Activated CD8-positive, alpha-beta T cell treated with anti-CD3 and anti-CD28 coated beads for 36 hours (primary cell): ENCODE measurements at places on chromosomes 16 and 17.

GRCh38 chr17:18332909-18333489, 17.9 kb downstream of the SMCR8 start:
- DNase-seq, result no peak

GRCh38 chr16:28326881-28327610, 34.7 kb downstream of the SBK1 start:
- DNase-seq, result peak; percentile 84

GRCh38 chr17:45135978-45136791, 698 bp downstream of the ACBD4 start:
- peak; percentile 13 for DNase-seq

GRCh38 chr17:6041246-6041645, 28.9 kb upstream of the WSCD1 start:
- no peak for DNase-seq

- DNase-seq, result no peak
These were observed 218.6 kb upstream of the CDH8 start for GRCh38 chr16:62254847-62255246.

DNA sequence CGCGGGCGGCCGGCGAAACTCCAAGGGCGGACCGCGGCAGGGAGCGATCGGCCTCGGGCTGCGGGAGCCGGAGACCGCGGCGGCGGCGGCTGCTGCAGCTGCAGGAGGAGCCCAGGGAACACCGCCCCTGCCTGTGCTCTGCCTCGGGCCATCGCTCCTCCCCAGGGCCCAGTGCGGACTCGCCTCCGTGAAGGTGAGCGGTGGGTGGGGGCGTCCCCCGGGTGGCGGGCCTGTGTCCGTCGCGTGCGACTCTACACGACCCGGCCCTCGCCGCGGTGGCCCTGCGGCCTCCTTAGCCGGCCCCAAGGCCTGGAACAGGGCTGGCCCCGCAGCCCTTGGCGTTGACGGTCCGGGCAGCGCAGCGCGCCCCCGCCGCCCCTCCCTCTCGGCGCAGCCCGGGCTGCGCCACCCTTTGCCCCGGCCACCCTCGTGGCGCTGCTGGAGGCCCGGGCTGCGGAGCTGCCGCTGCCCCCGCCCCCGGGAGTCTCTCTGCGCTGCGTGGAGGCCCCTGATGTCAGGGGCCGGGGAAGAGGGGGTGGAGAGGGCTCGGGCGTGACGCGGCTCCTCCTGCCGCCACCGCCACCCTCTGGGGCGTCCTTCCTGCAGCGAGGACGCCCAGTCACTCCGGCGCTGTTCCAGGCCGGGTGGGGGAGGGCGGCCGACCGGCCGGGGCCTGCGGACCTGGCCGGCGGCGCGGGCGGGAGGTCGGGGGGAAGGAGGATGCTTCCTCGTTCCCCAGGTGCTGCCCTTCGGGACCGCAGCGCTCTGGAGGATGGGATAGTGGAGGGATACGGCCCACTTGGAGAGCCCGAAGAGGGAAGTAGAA, 485 bp downstream of the DYNLL2 start:
- peak; percentile 79 for DNase-seq
